ENCODE measurements at places on chromosomes 5 and 9.

DNA sequence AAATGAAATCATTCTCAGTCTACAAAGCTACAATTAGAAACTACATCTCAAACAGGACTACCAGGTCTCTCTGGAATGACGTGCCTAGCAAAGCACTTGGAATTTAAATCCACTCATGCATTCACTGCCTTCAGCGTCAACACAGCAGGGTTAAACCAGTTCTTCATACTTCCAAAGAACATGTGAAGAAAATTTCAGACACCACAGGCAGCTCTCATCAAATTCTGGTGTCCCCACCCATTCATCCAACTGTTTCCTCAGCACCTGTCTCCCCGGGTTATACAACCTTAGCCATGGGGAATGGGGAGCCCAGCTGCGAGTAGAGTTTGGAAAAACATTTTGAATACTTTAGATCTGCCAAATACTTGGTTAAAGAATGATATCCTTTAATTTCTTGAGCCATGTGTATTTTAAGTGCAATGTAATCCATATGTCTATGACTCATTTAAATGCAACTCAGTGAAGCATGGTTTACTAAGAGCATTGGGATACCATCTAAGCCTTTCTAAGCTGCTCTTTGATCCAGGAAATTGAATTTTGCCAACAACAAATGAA lies 17.5 kb downstream of the ADAM19 start:
- DNase-seq = no peak

GRCh38 chr5:168002116-168002515 lies 289.3 kb upstream of the WWC1 start:
- no peak for DNase-seq

GRCh38 chr9:89531766-89532165 lies 33.9 kb upstream of the SEMA4D start:
- DNase-seq = no peak

DNA sequence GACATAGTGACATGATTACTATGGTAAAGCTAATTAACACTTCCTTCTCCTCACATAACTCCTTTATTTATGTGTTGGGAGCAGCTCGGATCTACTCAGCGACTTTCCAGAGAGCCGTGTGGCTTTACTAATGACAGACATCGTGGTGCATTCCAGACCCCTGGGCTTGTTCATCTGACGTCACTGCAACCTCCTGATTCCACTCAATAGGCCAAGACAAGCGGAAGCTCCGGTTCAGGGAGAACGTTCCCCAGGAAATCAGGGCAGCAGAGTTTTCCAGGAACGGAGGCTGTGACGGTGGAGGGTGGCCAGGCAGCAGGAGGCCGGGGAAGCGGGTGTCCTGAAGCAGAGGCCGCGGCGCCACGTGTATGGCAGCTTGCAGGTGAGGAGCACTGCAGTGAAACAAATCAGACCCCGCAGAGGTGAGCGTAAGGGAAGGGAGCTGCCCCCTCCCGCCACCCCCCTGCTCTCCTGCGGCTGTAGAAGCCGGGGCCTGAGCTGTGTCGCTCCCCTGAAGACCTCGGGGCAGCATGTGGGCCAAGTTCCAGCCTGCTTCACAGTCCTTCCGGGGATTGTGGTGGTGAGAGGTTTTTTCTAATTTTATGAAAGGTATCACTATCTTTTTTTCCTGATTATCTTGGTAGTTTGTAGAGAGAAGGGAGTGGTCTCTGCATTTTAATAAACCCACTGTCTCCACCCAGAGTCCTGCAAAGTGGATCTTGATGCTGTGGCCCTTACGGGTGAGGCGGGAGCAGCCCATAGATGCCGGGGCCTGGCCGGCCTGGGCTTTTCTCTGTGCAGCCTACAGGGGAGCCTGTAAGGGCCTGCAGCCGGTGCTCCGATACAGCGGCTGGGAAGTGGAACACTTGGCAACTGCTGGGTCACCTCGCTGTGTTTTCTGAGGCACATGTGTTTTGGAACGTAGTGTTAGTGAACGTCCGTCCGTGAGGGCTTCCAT lies 220.4 kb upstream of the IRX4 start:
- no peak for DNase-seq

GRCh38 chr9:116870566-116870965 lies 183.5 kb downstream of the TRIM32 start:
- DNase-seq = no peak

GRCh38 chr5:43042626-43043399 lies 2.7 kb upstream of the ANXA2R start:
- DNase-seq = no peak

DNA sequence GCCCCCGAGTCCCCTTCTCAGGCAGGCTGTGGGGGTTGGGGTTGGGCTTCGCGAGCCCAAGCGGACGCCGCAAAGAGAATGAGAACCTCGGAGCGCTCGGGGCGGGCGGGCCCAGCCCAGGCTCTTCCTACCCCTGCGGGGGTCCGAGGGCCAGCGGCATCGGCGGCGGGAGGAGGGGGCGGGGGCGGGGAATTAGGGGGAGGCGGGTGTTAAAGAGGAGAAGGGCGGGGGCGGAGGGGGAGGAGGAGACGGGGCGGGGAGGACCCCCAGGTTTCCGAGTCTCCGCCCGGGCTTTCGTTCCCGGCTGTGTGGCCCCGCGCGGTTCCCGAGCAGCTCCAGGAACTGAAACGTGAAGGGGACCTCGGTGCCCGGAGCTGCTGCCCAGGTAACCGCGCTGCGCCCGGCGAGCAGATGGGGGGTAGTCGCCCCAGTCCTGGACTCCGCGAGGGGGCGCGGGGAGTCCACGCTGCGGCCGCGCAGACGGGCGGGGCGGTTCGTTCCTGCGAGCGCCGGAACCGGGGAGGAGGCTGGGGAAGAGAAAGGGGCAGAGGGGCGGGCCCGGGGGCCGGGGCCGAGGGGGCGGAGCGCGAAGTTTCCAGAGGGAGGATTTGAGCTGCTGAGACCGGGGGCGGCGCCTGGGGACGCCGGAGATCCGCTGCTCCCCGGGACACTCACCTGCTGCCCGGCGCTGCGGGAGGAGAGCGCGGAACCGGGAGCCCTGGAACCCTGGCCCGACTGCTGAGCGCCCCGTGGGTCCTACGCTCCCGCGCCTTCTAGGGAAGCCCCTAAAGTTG lies 38.4 kb upstream of the PLEKHG4B start:
- no peak for DNase-seq

DNA sequence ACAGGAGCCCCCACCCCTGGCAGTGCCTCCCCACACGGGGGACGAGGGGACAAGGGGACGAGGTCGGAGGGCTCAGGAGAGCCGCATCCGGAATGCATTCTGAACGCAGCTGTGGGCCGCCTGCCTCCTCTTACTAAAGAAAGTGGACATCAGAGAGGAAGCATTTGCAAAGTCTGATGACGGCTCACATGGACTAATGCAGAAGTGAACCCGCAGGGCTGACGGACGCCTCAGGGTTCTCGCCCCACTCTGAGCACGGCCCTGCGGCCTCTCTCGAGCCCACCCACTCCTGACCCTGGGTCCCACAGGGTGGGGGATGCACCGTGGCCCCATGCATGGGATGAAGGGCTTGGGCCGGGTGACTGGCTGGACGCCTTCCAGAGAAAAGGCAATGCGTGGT lies 5.9 kb downstream of the LPCAT1 start:
- DNase-seq = no peak

DNA sequence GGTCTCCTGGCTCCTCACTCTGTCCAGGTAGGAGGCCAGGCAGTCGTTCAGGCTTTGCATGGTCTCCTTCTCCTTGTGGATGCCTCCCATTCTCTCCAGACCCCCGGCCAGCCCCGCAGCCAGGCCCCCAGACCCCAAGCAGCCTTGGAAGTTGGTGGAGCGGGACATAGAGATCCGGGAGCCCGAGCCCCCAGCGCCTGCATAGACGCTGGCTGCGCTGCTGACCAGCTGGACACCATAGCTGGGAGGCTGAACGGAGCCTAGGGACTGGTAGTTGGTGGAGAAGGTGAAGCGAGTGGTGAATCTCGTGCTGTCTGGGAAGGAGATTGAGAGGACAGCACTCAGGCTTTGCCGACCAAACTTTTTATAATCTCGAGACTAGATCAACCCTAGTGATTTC lies 35.9 kb downstream of the FOXI1 start:
- no peak for DNase-seq

DNA sequence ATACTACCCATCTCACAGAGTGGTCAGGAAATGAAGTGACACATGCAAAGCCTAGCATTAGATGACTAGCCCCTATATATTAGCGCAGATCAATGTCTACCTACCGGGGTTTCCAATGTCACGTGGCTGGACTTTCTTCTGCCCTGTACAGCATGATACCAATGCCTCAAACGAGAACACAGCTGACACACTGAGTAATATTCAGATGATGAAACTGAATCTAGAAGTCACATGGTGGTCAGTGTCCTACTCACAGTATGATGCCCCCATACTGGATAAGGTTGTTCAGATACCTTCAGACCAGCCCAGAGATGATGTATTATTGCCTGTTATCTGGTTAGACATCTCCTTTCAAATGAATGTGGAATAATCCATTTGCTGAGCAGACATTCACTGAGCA lies 71.1 kb upstream of the FRRS1L start:
- DNase-seq = no peak

GRCh38 chr5:88805151-88805784 lies 77.7 kb downstream of the MEF2C start:
- no peak for DNase-seq

GRCh38 chr9:97548819-97549540 lies 47.5 kb downstream of the TMOD1 start:
- no peak for DNase-seq

DNA sequence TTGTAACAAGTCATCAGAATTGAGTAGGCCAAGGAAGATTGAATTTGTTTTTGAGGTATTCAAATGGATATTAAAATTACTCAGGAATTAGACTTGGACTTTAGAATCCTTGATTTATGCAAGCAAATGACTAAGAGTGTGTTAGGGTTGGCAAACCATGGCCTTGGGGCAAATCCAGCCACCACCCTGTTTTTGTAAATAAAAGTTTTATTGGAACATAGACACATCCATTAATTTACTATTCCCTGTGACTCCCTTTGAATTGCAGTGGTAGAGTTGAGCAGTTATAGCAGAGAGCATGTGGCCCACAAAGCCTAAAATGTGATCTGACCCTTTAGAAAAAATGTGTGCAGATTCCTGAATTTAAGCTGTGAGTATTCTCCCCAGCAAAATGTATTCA lies 115.6 kb downstream of the WDR70 start:
- DNase-seq = no peak

GRCh38 chr5:170154297-170154696 lies 48.6 kb downstream of the FOXI1 start:
- DNase-seq = no peak

DNA sequence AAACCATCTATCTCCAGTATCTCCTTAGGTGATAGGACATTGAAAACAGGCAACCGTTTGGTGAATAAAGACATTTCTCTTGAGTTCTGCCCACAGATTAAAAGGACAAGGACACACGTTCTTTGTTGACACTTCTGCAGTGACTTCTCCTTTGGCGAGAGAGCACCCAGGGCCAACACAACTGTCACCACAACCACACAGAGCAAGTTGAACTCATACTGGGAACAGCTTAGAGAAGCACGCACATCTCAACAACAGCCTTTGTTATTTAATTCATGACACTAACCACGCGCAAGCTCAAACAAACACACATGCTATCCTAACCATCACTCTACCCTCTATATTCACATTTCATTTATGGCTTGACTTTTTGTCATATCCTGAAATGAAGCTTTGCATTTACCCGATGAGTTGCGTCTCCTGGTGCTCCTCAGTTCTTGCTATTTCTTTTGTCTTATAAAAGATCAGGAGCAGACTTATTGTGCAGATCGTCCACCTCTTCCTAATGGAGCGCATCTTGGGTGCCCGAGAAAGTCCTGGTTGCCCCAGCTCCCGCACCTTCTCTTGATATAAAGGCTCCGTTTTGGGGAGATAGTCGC lies 543 bp downstream of the ST8SIA4 start:
- DNase-seq = no peak

DNA sequence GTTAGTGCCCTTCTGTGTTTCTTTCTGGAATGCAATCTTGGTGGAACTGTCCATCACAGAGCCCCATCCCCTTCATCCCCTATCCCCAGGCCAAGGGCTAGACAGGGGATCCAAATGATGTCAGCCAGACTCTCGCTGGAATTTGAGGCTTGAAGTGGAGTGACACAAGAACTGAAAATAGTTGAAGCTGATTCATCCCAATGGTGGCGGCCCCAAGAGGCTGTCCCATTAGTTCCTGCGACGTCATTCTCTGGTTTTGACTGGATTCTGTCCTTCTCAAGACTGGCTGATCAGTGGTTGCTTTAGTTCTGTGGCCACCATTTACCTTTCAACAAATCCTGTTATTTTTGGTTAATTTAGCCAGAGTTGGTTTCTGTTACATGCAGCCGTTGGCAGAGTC lies 59.9 kb downstream of the SUB1 start:
- DNase-seq = no peak

- no peak for DNase-seq
These were observed 52.7 kb upstream of the OTULINL start for GRCh38 chr5:14528926-14529325.

- DNase-seq = no peak
These were observed 151.6 kb downstream of the MACIR start for GRCh38 chr5:103410172-103410571.

GRCh38 chr5:12246036-12246435 lies 341.8 kb upstream of the CTNND2 start:
- no peak for DNase-seq

DNA sequence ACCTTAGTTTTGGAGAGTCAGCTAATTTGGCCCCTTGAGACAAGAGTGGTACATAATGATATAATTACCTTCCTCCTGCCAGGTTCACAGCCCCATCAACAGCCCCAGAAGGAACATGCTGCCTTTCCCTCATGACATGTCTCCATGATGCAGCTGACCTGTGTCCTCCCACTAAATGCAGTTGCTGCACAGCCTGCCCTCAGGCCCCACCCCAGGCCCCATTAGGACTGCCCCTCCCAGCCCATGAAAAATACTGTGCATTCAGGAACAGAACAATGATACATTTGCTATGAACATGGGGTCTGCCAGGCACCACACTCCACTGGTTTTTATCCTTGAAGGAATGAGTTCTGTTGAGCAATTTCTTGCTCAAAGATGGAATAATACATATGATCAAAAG lies 176.4 kb downstream of the C5orf15 start:
- DNase-seq = no peak

DNA sequence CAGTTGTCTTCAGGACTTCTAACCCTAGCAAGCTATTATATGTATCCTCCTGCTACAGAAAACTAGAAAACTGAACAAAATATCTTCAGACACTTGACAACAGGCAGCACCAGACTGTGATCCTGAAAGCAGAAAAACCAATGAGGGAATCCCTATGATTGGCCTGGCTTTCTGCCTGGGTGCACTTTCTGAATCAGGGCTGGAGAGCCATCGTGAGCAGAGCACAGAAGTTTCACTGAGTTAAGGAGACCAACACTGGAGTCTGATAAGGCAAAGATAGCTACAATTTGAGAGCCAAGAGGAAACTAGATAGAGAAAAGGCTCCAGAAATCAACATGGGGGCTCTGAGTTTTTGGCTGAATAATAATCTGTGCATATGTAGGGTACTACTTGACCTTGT lies 106.5 kb downstream of the FANCC start:
- DNase-seq = no peak

- DNase-seq = no peak
These were observed 482.0 kb downstream of the DMRT2 start for GRCh38 chr9:1532171-1532570.
